Naive thymus-derived CD8-positive, alpha-beta T cell (primary cell): ENCODE measurements at places on chromosomes 13 and 19.

DNA sequence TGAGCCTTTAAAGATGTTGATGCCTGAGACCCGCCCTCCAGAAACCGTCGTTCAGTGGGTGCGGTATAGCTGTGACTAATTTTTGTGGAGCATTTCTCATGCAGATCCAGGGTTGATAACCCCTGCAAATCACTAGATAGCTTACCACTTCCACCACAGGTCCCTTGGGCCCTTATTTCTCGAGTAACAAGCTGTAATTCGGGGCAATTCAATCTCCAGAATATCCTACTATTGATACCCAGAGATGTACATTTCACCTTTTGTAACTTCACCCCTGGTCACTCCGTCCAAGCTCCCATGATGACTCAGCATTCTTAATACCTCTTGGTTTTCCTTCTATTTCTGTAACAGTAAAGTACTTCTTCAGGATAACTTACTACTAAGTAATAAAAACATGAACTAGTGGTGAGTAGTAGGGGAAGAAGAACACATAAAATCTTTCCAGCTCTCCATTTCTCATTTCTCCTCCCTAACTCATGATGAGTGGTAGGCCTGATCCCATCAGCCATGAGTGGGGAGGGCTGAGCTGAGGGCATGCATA is 71.9 kb upstream of the UBL3 start:
- no peak for DNase-seq

- no peak for DNase-seq
Observed at GRCh38 chr19:33273881-33274662, 28.3 kb downstream of the CEBPA start.

- DNase-seq: no peak
Observed at GRCh38 chr13:74771964-74772363, 637.8 kb upstream of the KLF12 start.

- DNase-seq: no peak
Observed at GRCh38 chr19:29812881-29813275, 1.1 kb downstream of the CCNE1 start.

GRCh38 chr19:5561559-5561958 is 6.2 kb downstream of the TINCR start:
- no peak for DNase-seq

GRCh38 chr13:94218951-94219350 is 260.5 kb downstream of the DCT start:
- no peak for DNase-seq

DNA sequence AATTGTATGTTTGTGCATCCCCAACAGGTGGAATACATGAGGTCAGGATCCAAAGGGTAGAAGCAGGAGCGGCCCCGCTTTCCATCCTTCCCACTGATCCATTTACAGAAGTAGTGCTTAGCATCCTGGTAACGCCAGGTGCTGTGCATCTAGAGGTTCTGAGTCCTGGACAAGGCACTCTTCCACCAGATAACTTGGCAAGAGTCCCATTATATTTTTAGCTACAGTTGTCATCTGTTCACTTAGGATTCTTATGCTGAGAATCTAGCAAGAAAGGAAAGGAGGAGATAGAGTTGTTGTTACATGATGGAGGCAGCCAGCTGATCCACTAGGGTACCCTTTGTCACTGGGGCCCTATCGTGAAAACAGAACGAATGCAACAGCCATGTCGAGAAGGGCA is 389.5 kb upstream of the ZNF507 start:
- DNase-seq: no peak

DNA sequence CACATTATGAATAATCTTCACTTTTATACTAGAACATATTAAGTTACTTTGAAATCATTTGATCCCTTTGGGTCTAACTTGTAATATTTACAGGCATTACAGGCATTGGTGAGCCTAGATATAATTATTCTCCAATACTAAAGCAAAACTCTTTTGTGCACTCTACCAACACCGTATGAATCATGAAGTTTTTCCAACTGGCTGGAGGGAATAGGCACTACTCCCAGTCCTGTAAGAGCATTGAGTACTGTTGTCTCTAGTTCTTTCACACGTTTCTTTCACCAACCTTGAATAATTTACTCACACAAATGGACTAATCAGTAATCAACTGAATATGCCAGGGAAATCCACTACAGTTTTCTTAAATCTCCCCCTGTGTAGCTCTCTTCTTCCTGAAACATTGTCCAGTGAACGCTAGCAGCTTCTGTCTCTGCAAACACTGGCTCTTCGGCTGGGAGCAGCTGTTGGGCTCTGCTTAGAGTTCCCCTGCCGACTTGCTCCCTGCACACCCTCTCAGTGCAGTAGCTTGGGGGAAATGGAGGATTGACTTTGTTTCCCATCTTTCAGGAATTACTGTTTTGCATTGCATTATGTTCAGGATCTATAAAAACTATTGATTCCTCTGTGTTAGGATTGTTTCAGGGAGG is 476.7 kb downstream of the RFC3 start:
- no peak for DNase-seq

GRCh38 chr13:113955235-113955634 is 18.6 kb downstream of the C13orf46 start:
- DNase-seq: no peak

- no peak for DNase-seq
Observed at GRCh38 chr19:14804765-14805164, 26.4 kb upstream of the ADGRE2 start.

- DNase-seq: no peak
Observed at GRCh38 chr13:98295371-98295770, 118.3 kb upstream of the RNF113B start.

GRCh38 chr19:13748169-13748828 is 16.0 kb upstream of the MRI1 start:
- no peak for DNase-seq

GRCh38 chr19:30227661-30228112 is 144.5 kb upstream of the ZNF536 start:
- no peak for DNase-seq

DNA sequence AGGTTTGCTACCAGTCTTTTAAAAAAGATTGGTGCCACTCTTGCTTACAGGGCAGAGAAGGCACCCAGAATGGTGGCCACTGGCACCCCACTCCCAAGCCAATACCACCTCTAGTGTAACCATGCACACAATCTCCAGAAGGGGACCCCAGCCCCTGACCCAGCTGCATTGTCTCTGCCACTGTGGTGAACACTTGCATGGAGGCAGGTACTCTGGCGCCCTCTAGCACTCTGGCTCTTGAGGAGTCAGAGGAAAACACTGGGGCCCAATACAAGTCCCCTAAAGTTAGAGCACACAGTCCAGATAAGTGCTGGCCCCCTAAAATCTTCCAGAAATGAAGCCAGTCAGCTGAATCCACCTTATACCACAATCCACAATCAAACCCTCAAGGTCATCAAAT is 6.0 kb downstream of the ERVV-1 start:
- no peak for DNase-seq

DNA sequence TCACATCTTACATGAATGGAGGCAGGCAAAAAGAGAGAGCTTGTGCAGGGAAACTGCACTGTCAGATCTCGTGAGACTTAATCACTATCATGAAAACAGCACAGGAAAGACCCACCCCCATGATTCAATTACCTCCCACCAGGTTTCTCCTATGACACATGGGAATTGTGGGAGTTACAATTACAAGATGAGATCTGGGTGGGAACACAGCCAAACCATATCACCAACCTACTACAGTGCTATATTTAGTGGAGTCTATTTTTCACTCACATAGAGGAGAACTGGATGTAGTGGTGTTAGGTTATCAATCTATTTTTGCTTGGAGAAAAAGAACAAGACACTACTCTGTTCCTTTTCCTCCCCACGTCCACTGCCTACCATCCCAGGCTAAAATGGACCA is 276.6 kb downstream of the KCTD12 start:
- DNase-seq: no peak

- no peak for DNase-seq
Observed at GRCh38 chr13:97743938-97744337, 209.5 kb upstream of the IPO5 start.

GRCh38 chr13:91017669-91018053 is 329.8 kb upstream of the MIR17HG start:
- DNase-seq: no peak
